ENCODE measurements at places on chromosomes 4 and X. TPM values are rescaled to one million over a fixed set of nuclear protein-coding genes. Genes with fewer than 3 reads are reported as not detected.

DNA sequence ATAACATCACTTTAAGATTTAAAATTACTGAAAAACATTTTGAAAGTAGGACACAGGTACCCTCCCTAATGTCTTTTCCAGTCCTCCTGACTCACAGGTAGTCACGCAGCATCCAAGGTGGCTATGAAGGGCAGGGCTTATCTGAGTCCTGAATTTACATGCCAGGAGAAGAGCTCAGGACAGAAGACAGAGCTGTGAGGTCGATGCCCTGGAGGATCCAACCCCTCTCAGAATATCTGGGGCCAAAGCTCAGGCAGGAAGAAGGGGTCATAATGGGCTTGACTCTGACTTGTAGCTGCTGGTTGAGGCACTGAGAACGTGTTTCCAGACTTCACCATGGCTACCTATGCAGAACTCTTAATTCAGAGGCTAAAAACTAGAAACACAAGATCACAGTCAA lies 177.5 kb downstream of the AASDH start:
- no peak for DNase-seq

DNA sequence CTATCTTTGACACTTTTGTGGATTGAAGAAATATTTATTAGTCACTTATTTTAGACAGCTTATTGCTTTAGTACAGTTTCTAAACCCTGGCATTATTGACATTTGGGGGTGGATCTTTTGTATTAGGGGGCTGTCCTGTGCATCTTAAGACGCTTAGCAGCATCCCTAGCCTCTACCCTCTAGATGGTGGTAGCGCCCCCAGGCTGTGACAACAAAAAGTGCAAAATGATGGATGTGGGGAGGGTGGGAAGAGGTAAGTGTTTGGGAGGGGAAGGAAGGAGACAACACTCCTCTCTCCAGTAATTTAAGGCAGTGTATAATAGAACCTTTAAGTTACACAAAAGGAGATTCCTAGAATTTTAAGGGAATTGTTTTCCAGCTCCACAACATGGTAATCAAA lies 1210.6 kb downstream of the C4orf33 start:
- no peak for DNase-seq

DNA sequence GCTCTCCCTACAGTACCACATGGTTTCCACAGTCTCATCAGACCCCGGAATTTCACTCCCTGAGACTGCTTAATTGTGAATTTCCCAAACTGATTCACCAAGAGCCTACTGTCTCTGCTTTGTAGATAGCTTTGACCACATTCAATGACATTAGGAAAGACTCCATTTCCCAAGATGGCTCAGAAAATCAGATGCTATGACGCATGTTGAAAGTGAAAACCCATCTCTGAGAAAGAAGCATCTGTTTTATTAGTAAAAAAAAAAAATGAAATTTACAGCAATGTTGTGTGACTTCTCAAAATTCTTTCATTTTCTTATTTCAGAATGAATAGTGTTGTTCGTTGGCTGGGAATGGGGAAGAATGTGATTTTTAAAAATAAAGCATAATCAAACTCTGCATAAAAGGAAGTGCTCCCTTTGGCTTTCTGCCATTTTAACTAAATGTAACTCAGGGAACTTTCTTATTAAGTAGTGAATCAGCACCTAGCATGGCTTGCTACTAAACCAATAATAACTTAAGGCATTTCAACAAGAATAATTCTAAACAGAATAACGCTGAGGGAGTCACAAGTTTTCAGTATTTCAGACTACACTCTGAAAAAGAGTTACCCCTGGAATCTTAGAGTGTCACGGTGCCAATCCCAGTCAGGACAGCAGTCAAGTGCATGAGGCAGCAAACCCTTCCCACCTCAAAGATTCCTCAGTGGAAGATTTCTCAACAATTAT lies 97.4 kb upstream of the MYOZ2 start:
- no peak for DNase-seq

STX18 gene
- 62.5 TPM for total RNA-seq

- no peak for DNase-seq
Measured at GRCh38 chr4:181213551-181213950, 1029.7 kb upstream of the TENM3 start.

DNA sequence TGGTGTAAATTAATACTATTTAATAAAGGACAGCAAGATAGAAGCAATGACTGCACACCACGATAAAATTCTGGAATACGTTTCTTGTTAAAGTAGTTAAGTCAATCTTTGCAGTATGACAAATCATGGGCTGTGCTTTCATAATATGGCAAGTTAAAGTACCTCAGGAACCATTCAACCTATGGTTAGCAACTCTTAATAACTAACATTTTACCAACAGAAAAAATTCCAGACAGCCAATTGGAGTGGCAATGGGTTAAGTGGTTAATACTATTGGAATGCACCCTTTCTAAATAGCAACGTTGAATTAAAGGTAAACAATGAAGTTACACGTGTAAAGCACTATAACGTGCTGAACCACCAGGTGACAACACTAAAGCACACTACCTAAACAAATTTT lies 72.4 kb upstream of the ZCCHC13 start:
- DNase-seq: no peak

- DNase-seq: no peak
Measured at GRCh38 chrX:110133735-110134370, 130.9 kb downstream of the TMEM164 start.

GRCh38 chr4:825063-825970 lies 612 bp downstream of the CPLX1 start:
- DNase-seq: no peak

DNA sequence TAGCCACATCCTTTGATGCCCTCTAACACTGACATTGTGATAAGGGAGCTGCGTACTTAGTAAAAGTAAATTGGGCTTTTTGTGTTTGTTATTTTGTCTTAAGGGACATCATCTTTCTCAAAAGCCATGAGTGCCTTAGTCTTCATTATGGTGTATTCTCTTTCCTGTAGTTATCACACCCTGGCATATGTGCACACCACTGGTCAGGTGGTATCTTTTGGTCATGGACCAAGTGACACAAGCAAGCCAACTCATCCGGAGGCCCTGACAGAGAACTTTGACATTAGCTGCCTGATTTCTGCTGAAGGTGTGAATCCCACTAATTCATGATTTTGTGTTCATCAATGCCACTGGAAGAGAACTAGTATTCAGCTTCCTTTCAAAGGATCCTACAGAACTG lies 18.0 kb downstream of the HERC6 start:
- DNase-seq: no peak

DNA sequence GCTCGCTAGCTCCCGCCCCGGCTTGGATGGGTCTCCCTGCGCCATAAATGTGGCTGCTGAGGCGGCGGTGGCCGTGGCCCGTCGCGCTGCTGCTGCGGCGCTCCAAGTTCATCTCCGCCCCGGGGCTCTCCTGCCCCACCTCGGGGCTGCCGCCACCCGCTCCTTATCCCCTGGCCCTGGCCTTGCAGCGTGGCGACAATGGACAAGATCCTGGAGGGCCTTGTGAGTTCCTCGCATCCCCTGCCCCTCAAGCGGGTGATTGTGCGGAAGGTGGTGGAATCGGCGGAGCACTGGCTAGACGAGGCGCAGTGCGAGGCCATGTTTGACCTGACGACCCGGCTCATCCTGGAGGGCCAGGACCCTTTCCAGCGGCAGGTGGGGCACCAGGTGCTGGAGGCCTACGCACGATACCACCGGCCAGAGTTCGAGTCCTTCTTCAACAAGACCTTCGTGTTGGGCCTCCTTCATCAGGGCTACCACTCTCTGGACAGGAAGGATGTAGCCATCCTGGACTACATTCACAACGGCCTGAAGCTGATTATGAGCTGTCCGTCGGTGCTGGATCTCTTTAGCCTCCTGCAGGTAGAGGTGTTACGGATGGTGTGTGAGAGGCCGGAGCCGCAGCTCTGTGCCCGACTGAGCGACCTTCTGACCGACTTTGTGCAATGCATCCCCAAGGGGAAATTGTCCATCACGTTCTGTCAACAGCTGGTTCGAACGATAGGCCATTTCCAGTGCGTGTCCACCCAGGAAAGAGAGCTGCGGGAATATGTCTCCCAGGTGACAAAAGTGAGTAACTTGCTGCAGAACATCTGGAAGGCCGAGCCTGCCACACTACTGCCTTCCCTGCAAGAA lies 763 bp downstream of the USP38 start:
- DNase-seq: no peak

GRCh38 chr4:1683736-1684505 lies at the start of gene FAM53A:
Gene FAM53A, minus strand, starts transcription at chr4:1684313. Its CDS starts 15,572 bp downstream, at chr4:1668741.
- no peak for DNase-seq

- no peak for DNase-seq
Measured at GRCh38 chr4:124804584-124804983, 92.1 kb upstream of the ANKRD50 start.

GUCY1A1 gene
- total RNA-seq: 50.3 TPM

GRCh38 chr4:2412534-2412884 lies 5.9 kb downstream of the ZFYVE28 start:
- no peak for DNase-seq

DNA sequence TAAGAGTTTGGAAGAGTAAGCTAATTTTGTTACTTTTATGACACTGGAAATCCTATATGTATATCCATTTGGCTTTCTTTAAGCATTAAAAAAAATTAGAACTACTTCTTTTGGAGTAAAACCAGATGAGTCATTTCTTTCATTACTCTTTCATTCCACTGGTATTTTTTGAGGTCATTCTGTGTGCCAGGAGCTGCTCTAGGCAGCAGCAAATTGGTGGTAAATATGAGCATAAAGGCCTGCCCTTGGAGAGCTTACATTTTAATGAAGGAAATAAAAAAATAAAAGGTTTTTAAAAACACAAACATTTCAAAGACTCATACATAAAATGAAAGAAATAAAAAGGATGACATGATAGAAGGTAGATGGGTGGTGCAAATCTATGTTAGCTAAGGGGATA lies 37.4 kb downstream of the MID1 start:
- DNase-seq: no peak

All from uterus (tissue), 4 donors.